BJ (cell line): ENCODE measurements at places on chromosomes 6 and 20.
A peak's percentile ranks its signal among the peaks of the same experiment; 100 is the strongest.

GRCh38 chr6:156897907-156898531 is 120.8 kb downstream of the ARID1B start:
- DNase-seq, result no peak

DNA sequence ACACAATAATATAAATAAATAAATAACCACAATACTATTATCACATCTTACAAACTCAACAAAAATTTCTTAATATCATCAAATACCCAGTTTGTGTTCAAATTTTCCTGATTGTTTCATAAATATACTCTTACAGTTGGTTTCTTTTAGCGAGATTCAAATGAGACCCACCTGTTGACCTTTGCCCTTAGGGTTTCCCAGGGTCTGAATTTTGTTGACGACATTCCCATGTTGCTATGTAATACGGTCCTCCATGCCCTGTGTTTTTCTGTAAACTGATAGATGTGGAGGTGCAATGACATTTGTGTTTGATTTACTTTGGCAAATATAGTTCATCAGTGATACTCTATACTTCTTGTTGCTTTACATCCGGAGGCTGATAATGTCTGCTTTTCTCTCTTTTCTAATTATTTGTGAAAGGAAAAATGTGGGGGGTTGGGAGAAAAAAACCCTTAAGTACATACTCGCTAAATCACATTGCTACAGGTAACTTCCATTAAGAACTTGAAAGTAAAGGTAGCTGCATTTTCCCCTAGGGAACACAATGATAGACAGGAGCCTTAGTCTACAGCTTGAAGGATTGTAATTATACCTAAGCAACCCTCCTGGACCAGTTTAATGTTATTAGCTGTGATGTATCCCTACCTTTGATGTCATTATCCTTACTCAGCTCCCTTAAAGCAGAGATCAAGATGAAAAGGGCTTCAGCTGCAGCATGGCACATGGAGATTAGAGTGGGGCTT is 6.6 kb downstream of the MOG start:
- DNase-seq, result no peak

DNA sequence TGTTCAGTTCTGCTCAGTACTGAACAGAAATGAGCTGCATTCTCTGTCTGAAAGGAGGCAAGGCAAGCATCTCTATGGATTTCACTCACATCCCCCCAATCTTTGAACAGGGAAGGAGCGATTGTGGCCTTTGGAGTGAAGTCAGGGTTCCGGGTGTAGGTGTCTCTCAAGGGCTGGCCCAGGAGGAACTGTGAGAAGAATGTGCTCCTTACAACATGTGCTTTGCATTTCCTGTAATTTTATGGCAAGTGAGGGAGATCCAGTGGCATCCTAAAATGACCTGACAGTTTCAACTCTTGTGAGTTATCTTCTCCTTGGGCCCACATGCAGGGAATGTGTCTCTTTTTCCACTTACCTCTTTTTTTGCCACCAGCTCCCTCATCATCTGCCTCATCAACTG is 63.0 kb upstream of the RIN2 start:
- no peak for DNase-seq

DNA sequence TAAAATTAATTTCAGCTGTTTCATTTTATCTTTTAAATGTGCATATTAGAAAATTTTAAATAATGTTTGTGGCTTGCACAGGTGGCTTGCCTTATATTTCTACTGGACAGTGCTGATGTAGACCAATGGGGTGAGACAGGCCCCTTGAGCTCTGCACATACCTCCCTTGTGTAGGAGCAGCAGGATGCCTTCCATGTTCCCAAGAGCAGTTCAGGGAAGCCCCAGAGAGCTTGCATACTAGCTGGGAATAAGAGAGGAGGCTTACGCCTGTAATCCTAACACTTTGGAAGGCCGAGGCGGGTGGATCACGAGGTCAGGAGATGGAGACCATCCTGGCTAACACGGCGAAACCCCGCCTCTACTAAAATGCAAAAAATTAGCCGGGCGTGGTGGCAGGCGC is 61.4 kb downstream of the RFPL4B start:
- no peak for DNase-seq

- no peak for DNase-seq
Measured at GRCh38 chr20:16672299-16672698, 57.5 kb upstream of the SNRPB2 start.

DNA sequence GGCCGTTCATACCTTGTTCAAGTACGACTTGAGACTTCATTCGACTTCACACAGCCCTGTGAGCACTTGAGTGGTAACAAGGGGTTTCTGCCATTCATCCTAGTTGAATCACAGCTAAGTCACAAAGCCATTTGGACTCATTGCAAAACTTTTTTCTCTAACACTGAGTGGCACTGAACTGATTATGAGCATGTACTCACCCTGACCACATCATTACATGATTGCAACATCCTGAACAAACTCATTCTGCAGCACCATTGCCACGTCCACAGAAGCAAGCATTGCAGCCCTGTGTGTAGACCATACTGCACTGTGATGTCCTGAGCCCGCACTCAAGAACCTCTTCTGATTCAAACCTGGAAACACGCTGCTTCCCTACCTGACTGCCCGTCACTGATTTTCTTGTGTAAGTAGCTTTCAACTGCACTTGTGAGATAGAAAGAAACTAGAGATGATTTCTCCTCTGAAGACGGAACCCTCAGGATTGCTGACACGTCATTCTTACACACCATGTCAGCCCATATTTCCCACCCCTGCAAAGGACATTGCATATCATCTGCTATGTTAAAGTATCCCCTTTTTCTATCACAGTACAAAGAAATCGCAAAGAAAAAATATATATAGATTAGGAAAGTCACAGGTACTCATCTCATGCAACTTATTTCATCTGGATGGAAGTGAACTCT is 81.6 kb downstream of the C6orf118 start:
- DNase-seq, result peak; percentile 16

GRCh38 chr6:151242420-151242861 is 2.7 kb downstream of the AKAP12 start:
- no peak for DNase-seq

- DNase-seq, result no peak
Measured at GRCh38 chr6:79413562-79414002, 123.6 kb downstream of the LCA5 start.
